ENCODE measurements at places on chromosomes 3 and 15. TPM values are rescaled to one million over a fixed set of nuclear protein-coding genes. Genes with fewer than 3 reads are reported as not detected.

DNA sequence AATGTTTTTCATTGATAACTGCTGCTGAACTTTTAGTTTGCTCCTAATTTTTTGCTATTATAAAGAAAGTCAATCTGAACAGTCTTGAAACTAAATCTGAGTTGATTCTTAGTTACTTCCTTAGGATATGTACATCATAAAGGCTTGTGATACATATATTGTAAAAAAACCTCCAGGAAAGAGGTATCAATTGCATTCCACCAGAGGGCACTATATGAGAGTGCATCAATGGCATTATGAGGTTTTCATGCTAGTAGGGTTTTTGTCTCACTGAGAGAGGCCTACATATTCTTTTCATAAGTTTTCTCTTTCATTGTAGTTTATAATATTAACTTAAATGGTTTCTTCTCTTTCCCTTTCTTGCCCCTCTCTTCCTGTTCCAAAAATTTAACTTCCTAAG, 46.9 kb downstream of the PIK3R4 start:
- DNase-seq, result no peak

DNA sequence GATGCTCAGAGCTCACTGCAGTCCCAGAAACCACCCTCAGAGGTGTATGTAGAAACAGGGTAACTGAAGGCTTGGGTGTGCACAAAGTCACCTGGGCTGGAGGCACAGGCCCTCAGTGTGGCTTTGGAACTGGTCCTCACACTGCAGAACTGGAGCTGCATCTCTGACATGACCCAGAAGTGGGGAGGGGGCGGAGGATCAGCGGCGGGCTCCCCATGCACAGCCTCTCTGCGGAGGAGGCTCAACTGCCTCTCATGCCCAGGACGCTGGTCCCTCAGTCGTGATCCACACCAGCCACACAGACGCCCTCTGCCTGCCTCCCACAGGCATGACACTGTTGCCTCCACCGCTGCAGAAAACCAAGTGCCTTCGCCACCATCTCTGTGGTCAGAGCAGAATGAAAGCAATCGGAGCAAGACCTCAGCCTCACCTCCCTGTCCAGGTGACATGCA, 73.7 kb downstream of the TM2D3 start:
- no peak for DNase-seq

DNA sequence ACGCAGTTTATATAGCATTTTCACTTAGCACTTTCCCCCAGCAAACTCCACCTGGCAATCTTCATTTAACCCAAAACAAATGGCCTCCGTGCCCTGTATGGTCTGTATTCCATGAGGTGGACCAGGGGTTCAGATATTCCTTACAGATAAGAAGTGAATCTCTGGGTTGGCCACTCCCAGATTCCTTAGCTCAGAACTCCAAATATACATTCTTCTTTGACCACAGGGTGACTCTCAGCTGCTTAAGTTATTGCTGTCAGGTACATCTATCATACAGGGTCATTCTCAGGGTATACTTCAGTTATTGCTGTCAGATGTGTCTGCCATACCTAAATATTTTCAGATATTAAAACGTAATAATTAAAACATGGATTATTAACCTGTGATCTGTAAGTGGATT, 229.8 kb downstream of the TBL1XR1 start:
- no peak for DNase-seq

The HRH1 gene
- total RNA-seq, result 4.6 TPM

The FGD5 gene
- not detected for total RNA-seq

DNA sequence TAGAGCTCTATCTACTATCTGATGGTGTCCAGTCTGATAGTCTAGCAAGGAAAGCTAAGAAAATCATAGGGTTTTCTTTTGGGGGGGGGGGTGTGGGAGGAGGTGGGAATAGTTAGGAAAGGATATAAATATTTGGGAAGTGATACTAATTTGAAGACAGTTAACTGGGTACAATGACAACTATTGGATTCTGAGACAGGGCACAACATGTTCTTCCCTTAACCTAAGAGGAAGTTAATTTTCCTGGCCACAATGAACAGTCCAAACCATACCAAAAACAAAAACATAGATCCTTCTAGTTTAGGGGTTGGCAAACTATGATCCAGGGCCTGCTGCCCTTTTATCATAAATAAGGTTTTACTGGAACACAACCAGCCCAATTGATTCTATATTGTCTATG, 10.0 kb upstream of the HCLS1 start:
- no peak for DNase-seq

The HRG gene
- total RNA-seq, result not detected

DNA sequence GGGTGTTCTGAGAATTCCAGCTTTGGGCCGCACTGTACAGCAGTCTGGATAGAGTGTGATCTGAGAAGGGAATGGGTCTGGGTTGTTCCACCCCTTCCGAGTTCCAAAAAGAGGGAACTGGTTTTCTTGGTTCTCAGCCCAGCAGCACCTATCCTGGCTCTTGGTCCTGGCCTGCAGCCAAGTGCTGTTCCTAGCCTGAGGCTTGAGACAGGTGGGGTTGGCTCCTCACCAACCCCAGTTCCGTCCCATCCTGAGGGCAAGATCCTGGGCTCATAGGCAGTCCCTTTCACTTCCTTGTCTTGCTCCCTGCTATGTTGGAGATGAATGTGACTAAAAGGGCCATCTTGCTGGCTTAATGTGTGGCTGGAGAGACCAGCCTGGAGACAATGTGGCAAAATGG, 15.2 kb downstream of the IVD start:
- DNase-seq, result no peak

The PPP1R14D gene
- total RNA-seq, result not detected

- no peak for DNase-seq
These were observed 513.1 kb upstream of the CBLB start for GRCh38 chr3:106381939-106382335.

The SHC4 gene
- 2.1 TPM for total RNA-seq

- DNase-seq, result no peak
These were observed 66.5 kb downstream of the TLE3 start for GRCh38 chr15:70031261-70031660.

- DNase-seq, result no peak
These were observed 25.5 kb upstream of the HHATL start for GRCh38 chr3:42728056-42728455.

The TMEM207 gene
- total RNA-seq, result not detected

DNA sequence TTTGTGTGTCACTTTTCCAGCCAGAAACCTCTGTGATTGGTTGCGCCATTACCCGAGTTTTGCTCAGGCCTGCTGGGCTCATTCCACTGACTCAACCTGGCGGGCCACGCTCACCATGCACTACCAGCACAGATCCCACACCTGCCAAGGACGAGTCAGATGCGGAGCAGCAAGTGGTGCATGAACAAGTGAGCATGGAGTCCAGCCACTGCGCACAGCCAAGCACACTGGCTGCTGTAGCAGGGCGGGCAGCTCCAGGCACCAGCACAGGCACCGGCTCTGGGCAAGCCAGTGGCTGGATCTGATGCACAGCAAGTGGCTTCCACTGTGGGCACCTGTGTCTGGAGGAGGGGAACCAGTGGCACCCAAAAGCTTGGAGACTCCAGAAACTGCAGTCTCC, 110.4 kb downstream of the CBLB start:
- no peak for DNase-seq
